ENCODE measurements at places on chromosomes 5 and 9.

- DNase-seq, result no peak
These were observed 764 bp downstream of the ANKRA2 start for GRCh38 chr5:73564675-73565074.

GRCh38 chr9:87869082-87869481 lies 13.6 kb upstream of the SPATA31E1 start:
- no peak for DNase-seq

GRCh38 chr9:127876764-127877562 lies 512 bp downstream of the AK1 start:
- DNase-seq, result no peak

DNA sequence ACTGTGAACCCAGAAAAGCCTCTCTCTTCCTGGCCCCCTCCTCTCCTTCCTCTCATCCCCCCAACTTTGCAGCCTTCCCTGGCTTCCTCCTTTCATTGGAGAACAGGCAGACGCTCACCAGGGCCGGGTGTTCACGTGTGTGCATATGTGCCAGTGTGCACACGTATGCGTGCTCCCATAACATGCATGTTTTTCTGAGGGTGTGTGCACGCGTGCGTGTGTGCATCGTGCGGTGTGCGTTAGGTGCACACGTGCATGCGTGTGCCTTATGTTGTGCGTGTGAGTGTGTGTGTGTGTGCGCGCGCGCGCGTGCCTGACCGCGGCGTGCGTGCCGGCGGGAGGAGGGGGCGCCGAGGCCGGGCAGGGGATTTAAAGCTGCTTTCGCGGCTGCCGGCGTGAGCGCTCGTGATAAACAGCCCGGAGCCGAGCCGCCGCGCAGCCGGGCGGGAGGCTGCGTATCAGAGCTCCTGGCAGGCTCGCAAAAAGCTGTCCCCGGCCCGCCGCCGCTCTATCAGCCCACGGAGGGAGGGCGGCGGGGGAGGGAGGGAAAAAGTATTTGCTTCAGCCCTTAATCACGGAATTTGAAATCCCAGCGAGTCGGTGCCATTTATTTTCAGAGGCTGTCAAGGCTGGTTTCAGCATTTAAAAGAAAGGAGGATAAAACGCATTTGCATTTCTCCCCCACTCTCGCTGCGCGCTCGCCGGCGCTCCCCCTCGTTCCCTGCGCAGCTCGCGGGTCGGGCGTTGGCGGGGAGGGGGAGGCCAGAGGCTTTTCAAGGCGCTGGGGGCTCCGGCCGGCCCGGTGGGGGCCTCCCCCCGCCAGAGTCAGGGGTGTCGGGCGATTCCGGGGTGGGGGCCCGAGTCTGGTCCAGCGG lies 183.9 kb downstream of the C9orf50 start:
- DNase-seq, result peak; percentile 41

DNA sequence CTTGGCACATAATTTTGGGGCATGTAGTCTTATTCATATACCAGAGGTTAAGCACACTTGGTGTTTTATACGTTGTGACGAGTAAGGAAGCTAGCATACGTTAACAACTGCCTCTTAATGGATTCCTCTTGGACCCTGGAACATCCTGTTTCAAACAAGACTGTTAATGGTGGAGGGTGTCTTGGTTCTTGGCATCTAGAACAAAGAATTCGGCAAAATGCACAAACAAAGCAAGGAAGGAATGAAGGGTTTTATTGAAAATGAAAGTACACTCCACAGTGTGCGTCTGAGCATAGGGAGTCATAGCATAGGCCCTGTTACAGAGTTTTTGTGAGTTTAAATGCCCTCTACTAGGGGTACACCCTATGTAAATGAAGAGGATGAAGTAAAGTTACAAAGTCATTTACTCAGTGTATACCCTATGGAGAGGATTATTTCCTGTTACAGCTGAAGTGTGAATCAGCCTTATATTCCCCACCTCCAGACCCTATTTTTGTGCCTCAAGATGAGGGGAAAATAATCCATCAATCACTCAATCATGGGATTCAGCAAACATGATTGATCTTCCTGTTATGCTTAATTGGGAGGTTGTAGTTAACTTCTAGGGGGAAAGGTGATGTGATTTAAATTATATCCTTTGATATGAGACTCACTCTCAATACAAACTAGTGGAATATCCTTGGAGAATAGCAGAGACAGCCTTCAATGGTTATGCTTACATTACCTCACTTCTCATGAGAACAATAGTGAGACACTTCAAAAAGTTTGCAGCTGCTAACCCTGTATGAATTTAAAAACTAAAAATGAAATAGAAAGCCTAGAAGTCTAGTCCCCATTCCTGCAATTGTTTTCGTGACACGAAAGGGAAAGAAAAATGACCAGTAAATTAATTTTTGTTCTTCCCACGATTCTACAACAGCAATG lies 84.9 kb upstream of the MYO10 start:
- DNase-seq, result no peak

GRCh38 chr9:93446073-93446472 lies 5.4 kb upstream of the FAM120A start:
- no peak for DNase-seq

DNA sequence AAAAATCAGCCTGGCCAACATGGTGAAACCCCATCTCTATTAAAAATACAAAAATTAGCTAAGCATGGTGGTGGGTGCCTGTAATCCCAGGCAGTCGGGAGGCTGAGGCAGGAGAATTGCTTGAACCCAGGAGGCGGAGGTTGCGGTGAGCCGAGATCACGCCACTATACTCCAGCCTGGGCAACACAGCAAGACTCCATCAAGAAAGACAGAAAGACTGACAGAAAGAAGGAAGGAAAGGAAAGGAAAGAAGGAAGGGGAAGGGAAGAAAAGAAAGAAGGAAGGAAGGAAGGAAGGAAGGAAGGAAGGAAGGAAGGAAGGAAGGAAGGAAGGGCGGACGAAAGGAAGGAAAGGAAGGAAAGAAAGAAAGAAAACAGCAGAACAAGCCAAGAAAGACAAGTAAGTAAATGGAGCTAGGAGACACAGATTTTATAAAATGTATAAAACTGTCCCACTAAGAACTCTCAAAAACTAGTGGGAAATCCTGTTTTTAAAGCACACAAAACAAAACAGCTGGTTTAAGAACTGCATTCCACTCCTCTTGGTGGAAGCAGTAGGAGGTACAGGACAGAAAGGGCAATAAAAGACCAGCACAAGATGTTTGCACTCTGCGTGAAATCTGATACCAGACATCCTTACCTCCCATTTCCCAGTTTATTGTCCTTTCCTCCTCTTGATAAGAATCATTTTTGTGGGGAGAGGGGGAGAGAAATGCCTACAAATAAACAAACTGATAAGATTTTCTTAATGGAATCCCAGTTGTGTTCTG lies 46.7 kb downstream of the MYO10 start:
- no peak for DNase-seq

DNA sequence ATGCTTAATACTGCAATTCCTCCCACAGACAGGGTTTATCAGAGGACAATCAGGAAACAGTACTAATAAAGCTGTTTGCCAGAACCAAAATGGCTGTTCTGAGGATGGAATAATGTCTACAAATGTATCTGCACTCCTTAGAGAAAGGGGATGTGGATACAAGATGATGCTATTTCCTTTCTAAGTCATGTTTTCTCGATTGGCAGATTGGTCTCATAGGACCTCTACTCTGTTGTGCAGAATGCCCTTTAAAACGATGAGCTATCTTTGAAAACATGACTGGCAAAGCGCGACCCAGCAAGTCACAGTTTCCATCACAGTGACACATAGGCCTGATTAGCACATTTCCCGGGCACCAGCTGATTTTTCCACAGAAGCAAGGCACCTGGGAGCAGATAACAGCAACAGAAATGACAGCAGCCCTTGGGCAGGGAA lies 54.0 kb downstream of the AOPEP start:
- no peak for DNase-seq

GRCh38 chr5:88805151-88805784 lies 77.7 kb downstream of the MEF2C start:
- no peak for DNase-seq

DNA sequence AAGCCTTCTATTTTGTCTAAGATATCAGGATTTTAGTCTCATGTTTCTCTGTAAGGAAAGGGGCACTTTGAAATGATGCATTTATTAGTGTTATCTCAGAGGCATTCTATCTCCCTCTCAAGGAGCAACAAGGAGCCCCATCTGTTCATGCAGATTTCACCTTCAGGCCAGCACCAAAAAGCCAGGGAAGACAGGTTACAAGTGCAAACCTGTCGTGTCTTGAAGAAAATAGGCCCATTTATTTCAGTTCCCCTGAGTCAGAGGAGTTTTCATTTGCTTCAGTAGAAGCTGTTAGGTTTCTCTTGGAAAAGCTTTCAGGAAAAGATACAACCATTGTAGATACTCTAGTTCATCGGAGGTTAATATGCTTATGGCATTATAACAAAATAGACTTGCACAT lies 97.2 kb downstream of the SPOCK1 start:
- no peak for DNase-seq

GRCh38 chr5:5941486-5941885 lies 436.9 kb downstream of the MED10 start:
- DNase-seq, result no peak

DNA sequence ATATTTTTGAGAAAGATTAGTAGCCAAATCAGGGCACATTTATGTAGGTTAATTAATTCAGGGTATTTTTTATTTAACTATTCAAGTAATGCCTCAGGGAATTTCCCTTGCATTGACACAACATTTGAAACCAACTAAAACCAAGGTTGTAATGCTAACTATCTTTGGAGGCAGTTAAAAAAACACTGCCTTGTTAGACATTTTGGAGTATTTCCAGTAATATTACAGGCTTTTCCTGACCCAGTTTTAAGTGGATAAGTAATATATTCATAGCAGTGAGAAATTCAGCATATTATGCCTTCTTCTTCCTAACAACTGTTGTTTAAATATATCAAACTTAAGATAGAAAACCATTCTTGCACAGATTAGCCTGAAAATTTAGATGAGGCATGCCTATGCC lies 175.1 kb downstream of the TMC1 start:
- no peak for DNase-seq

DNA sequence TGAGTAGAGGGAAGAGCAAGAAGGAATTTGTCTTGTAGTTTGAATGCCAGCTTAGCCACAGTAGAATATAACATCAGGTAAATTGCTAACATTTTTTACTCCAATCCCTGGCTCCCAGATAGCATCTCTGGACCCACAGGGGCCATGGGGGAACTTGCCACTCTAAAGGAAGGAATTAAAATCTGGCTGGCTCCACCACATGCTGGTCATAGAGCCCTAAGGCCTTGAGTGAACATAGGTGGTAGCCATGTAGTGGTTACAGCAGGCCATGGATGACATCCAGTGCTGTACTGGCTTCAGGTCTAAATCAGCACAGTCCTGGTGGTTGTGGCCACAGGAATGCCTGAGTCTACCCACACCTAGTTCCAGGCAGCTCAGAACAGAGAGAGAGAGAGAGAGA lies 109.9 kb upstream of the RGMB start:
- no peak for DNase-seq

GRCh38 chr5:172896465-172896864 lies 62.4 kb downstream of the ERGIC1 start:
- DNase-seq, result no peak

DNA sequence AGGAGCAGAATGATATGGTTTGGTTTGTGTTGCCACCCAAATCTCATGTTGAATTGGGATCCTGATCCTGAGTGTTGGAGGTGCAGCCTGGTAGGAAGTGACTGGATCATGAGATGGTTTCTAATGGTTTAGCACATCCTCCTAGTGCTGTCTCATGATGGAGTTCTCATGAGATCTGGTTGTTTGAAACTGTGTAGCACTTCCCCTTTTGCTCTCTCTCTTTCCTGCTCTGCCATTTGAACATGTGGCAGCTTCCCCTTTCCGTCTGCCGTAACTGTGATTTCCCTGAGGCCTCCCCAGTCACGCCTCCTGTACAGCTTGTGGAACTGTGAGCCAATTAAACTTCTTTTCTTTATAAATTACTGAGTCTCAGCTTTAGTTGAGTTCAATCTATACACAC lies 756.8 kb upstream of the CDH6 start:
- DNase-seq, result no peak

DNA sequence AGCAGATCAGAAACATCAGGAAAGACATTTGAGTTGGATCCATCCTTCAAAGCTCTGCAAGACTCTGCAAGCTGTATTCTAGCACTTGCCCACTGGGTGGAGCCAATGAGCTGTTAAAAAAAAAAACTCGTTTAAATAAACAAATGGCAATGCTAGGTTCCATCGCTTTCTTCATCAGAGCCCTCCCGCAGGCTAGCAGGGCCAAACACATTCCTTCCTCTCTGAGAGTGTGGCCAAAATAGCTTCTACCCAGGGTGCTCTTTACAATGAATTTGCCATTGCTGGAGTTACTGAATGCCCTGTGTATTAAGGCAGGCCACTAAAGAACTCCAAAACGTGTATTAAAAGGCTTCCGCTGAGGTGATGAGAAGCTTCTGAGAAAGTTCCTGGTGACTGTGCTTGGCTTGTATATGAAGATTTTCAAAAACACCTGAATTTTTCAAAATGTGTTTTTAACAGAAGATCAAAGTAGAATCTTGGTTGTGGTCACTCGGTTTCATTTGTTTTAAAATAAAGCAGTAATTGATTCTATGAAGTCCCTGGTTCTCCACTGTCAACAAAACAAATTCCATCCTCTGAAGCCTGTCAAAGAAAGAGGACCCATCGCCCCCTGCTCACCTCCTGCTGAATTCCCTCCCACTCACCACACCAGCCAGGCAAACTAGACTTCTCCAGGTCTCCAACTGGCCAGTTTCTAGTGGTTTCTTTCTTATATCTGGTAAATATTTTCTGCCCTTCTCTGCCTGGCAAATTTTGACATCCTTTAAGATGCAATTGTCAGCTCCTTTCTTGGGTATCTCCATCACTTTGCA lies 36.5 kb upstream of the EQTN start:
- DNase-seq, result peak; percentile 62

- DNase-seq, result peak; percentile 45
These were observed 500.0 kb upstream of the C9orf72 start for GRCh38 chr9:28073270-28073669.

- DNase-seq, result no peak
These were observed 107.6 kb downstream of the LURAP1L start for GRCh38 chr9:12882430-12882829.

DNA sequence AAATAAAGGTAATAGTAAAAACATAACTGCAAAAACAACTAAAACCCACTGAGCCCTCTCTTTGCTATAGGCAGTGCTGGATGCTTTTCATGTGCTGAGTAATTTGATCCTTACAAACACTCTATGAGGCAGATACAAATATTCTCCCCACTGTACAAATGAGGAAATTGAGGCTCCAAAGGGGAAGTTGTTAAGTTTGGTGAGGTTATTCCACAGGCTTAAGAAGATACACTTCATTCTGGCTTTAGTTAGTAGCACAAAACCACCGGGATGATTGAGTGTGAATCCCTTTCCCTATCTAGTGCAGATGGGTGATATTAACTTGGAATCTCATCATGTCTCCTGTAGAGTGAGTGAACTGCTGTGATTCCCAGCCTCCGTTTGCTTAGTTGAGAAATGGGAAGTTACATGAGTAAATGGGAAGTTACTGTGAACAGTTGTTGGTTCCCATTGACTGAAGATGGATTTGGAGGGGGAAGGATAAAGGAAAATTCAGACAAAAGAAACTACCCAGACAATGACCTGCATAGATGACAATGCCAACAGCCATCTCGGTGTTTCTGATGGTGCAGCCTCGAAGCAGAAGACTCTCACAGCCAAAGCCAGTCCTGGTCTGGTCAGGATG lies 208.3 kb downstream of the ATP10B start:
- DNase-seq, result no peak

GRCh38 chr5:174801798-174802197 lies 77.4 kb downstream of the MSX2 start:
- no peak for DNase-seq
